Keratinocyte (primary cell): ENCODE measurements at places on chromosomes 5 and 9. TPM values are rescaled to one million over a fixed set of nuclear protein-coding genes. Genes with fewer than 3 reads are reported as not detected.

DNA sequence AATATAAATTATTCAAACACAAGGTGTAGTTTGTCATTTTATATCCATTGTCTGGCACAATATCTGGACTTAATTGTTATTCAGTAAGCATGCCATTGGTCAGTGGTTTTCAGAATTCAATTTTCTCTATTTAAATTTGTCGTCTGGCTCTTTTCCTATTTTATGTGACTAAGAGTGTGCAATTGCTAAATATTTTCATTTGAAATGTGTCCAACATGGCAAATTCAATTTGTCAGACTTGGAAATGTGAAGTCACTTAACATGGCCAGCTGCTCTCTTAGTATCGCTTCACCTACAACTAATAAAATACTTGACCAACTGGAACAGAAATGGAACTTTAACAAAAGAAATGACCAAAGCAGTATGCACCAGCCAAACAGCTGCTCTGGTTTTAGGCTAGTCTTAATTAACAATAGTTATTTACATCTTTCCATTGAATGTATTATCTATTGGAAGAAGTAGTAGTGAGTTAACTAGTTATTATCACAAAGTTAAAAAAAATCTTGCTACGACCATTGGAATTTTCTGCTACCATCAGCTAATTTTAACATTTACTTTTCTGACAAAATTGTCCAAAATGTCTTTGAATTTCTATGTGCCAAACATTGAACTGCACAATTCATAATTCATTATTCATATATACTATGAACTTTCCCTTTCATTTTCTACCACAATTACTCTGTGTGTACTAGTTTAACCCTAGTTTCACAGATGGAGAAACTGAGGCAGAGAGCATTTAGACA is 720.7 kb upstream of the FAM174A start:
- H3K27ac ChIP-seq, result no peak overlapping the region
- H3K4me1 ChIP-seq, result no peaks in the 10 kb centered on the region
- no peak overlapping the region for H3K4me3 ChIP-seq

PDE8B gene
- polyA plus RNA-seq, result not detected in 3 replicates

- H3K4me3 ChIP-seq, result no peak overlapping the region
- H3K27me3 ChIP-seq, result no peaks in the 10 kb centered on the region
- DNase-seq, result no peak
- H3K27ac ChIP-seq, result no peak overlapping the region
Measured at GRCh38 chr9:75184471-75184870, 96.2 kb downstream of the OSTF1 start.

CYLC2 gene
- not detected in 3 replicates for polyA plus RNA-seq

SNX2 gene
- polyA plus RNA-seq, result 44.8 to 87.8 TPM (median 81.5 TPM) in 3 replicates

DNA sequence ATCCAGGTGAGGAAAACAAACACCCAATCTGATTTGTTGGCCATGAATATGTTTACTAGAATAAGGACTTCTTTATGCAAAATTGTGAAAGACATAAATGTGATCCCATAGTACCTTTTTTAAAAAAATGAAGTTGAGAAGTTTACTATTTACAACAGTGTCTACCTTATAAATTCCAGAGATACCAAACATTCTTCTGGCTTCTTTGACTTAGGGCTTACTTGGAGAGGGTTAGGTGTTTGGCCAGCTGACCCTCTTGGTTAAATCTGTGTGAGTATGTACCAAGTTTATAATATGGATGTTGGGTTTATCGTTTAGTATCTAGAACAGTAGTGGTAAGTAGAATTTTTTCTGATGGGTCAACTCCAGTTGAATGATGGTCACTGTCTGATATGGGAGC is 212.3 kb downstream of the DOCK8 start:
- DNase-seq, result no peak
- H3K27ac ChIP-seq, result no peak overlapping the region
- H3K4me1 ChIP-seq, result no peaks in the 10 kb centered on the region
- no peaks in the 10 kb centered on the region for H3K36me3 ChIP-seq
- H3K27me3 ChIP-seq, result no peaks in the 10 kb centered on the region

GRCh38 chr9:121607434-121608167 is 43.8 kb upstream of the DAB2IP start:
- peaks cover 3% of the 10 kb centered on the region for H3K27me3 ChIP-seq
- H3K4me3 ChIP-seq, result no peak overlapping the region
- peaks cover 18% of the 10 kb centered on the region for H3K4me1 ChIP-seq
- H3K36me3 ChIP-seq, result no peaks in the 10 kb centered on the region
- no peak for DNase-seq

DNA sequence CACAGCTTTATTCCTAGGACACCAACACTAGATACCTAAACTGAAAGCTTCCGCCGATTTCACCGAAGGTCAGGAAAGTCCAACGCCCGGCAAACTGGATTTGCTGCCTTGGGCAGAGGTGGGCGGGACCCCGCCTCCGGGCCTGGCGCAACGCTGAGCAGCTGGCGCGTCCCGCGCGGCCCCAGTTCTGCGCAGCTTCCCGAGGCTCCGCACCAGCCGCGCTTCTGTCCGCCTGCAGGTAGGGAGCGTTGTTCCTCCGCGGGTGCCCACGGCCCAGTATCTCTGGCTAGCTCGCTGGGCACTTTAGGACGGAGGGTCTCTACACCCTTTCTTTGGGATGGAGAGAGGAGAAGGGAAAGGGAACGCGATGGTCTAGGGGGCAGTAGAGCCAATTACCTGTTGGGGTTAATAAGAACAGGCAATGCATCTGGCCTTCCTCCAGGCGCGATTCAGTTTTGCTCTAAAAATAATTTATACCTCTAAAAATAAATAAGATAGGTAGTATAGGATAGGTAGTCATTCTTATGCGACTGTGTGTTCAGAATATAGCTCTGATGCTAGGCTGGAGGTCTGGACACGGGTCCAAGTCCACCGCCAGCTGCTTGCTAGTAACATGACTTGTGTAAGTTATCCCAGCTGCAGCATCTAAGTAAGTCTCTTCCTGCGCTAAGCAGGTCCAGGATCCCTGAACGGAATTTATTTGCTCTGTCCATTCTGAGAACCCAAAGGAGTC is at the start of gene CD274:
TSS of gene CD274 (plus strand) at position 184 of the 733 bp plus-strand sequence. CDS start 5,572 bp downstream, outside the sequence.
- DNase-seq, result no peak
- peak within 1 kb of the TSS; percentile 73 for H3K27ac ChIP-seq
- no peaks in the 10 kb centered on the region for H3K36me3 ChIP-seq
- H3K27me3 ChIP-seq, result no peaks in the 10 kb centered on the region
- peak within 1 kb of the TSS; percentile 52 for H3K4me3 ChIP-seq
- H3K4me1 ChIP-seq, result peaks cover 69% of the 10 kb centered on the region

DNA sequence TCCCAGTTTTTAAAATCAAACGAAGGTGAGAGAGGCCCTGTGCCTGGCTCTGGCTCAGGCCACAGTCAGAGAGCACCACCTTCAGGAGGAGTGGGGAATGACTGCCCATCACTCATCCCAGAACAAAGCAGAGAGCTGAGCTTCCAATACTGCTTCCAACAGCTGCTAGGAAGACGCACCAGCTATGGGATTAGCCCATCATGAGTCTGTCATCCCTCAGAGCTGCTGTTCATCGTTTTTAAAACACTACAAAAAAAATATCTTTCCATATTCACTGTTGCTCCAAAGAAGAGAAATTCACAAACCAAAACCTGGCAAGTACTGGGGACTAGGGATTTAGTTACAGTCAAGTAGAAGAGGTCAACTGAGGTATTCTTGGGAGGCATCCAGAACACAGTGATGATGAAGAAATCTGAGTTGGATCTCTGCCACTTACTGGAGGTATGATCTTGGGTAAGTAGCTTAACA is 102.4 kb downstream of the CDK5RAP2 start:
- peaks cover 16% of the 10 kb centered on the region for H3K36me3 ChIP-seq
- no peak for DNase-seq
- no peak overlapping the region for H3K4me3 ChIP-seq
- no peak overlapping the region for H3K27ac ChIP-seq
- H3K4me1 ChIP-seq, result peaks cover 6% of the 10 kb centered on the region

GRCh38 chr9:103899866-103900265 is 194.2 kb upstream of the SMC2 start:
- no peaks in the 10 kb centered on the region for H3K27me3 ChIP-seq
